Vein endothelial cell (primary cell): ENCODE measurements at places on chromosomes 6 and 20. TPM values are rescaled to one million over a fixed set of nuclear protein-coding genes. Genes with fewer than 3 reads are reported as not detected.

Gene NMBR
- total RNA-seq = under 0.01 TPM in 1 of 2 replicates, not detected in the other

Gene BANF2
- not detected in 2 replicates for total RNA-seq

Gene MAK
- total RNA-seq = under 0.01 TPM in 2 replicates

Gene TDRD6
- under 0.01 TPM in 2 replicates for total RNA-seq

Gene SRSF12
- 0.29 TPM in 1 of 2 replicates, not detected in the other for total RNA-seq

Gene TTBK1
- total RNA-seq = 0.10 TPM in 1 of 2 replicates, not detected in the other

Gene COL11A2
- total RNA-seq = 0.19 and 0.33 TPM in 2 replicates

Gene OXT
- total RNA-seq = not detected in 2 replicates

Gene PCIF1
- 13.9 and 14.4 TPM in 2 replicates for total RNA-seq

Gene SIRPB1
- total RNA-seq = 0.10 and 1.6 TPM in 2 replicates

Gene GFRA4
- total RNA-seq = not detected in 2 replicates

Gene LY6G6F
- not detected in 2 replicates for total RNA-seq

Gene CLVS2
- not detected in 2 replicates for total RNA-seq

Gene PREP
- total RNA-seq = 20.9 and 22.5 TPM in 2 replicates

Gene CAGE1
- total RNA-seq = under 0.01 TPM in 1 of 2 replicates, not detected in the other

Gene POU5F1
- total RNA-seq = not detected in 2 replicates

Gene NRSN1
- total RNA-seq = not detected in 2 replicates

Gene DEFB124
- total RNA-seq = not detected in 2 replicates

Gene NUDT3
- 40.5 and 45.5 TPM in 2 replicates for total RNA-seq

Gene ESR1
- total RNA-seq = under 0.01 TPM in 1 of 2 replicates, not detected in the other

Gene PSORS1C2
- total RNA-seq = not detected in 2 replicates

Gene PLG
- not detected in 2 replicates for total RNA-seq

Gene BPI
- not detected in 2 replicates for total RNA-seq

Gene SOX18
- 52.4 and 56.8 TPM in 2 replicates for total RNA-seq

Gene BMP6
- 163 and 246 TPM in 2 replicates for total RNA-seq

Gene POU3F2
- not detected in 2 replicates for total RNA-seq

Gene CBLN4
- total RNA-seq = not detected in 2 replicates

Gene IBTK
- 34.3 and 42.1 TPM in 2 replicates for total RNA-seq

Gene CRIP3
- total RNA-seq = not detected in 2 replicates

Gene LAMP5
- 0.98 and 1.1 TPM in 2 replicates for total RNA-seq

Gene CST4
- total RNA-seq = not detected in 2 replicates

Gene BNIP5
- not detected in 2 replicates for total RNA-seq

Gene SLC35D3
- not detected in 2 replicates for total RNA-seq

Gene HLA-DQB1
- total RNA-seq = not detected in 2 replicates

Gene ZNF341
- total RNA-seq = 1.6 and 2.9 TPM in 2 replicates

Gene TPD52L1
- total RNA-seq = 3.4 and 7.2 TPM in 2 replicates

Gene PXMP4
- total RNA-seq = 3.2 and 3.9 TPM in 2 replicates

Gene MDN1
- 27.1 and 37.4 TPM in 2 replicates for total RNA-seq

Gene SUPT3H
- total RNA-seq = 4.2 and 7.2 TPM in 2 replicates

Gene SLC32A1
- not detected in 2 replicates for total RNA-seq

Gene LAMA4
- total RNA-seq = 792 and 828 TPM in 2 replicates

Gene MLN
- not detected in 2 replicates for total RNA-seq

Gene ARMH2
- total RNA-seq = not detected in 2 replicates

Gene BCAS1
- total RNA-seq = not detected in 2 replicates

Gene OVOL2
- total RNA-seq = not detected in 2 replicates

Gene NKX2-4
- total RNA-seq = not detected in 2 replicates

Gene EBF4
- 0.19 and 0.98 TPM in 2 replicates for total RNA-seq

Gene TMC2
- not detected in 2 replicates for total RNA-seq
